CD4-positive, alpha-beta T cell treated with Interferon alpha-2 for 1 hour (primary cell): ENCODE measurements at places on chromosomes 2 and 18.

DNA sequence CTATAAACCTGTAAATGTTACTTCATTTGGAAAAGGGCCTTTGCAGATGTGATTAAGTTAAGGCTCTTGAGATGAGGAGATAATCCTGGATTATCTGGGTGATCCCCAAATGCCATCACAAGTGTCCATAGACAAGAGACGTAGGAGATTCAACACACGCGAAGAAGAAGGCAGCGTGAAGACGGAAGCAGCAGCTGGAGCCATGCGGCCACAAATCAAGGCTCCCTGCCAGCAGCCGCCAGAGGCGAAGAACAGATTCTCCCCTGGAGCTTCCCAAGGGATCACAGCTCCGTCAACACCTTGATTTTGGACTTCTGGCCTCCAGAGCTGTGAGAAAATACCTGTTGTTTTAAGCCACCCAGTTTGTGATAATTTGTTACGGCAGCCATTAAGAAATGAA lies 11.0 kb upstream of the VAPA start:
- no peak for DNase-seq

- DNase-seq, result no peak
These were observed 285.5 kb upstream of the LRRTM4 start for GRCh38 chr2:77807531-77808215.

DNA sequence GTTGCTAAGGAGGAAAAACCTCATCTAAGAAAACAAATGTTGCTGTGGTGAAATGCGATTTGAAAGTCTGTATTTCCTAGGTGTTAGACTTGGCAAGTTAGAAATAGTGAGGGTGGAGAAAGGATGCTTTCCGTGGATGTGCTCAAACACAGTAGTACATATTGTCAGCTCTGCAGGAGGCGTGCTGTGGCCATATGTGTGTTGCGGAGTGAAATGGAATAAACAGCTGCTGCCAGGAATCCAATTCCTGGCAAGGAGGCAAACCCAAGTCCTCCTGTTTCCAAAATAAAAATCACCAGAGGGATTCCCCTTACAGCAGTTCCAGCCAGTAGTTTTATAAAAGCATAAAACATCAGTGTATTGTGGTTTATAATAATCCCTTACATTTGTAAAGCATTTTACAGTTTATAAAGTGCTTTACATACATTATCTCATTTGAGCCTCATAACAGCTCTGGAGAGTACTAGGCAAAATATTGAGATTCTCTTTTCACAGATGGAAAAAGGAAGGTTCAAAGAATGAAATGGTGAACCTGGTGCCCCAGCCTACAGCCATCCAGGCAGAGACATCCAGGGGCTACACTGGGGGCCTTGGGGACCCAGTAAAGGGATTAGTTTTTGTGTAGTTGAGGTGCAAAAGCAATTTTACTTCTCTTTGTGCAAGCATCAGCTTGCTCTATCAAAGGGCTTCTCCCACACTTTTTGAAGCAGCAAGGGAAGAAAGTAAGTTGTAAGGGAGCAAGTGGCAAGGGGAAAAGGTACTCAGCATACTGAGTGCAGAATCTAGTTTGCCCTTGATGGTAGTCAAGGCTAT lies 206.0 kb downstream of the AGPS start:
- no peak for DNase-seq

DNA sequence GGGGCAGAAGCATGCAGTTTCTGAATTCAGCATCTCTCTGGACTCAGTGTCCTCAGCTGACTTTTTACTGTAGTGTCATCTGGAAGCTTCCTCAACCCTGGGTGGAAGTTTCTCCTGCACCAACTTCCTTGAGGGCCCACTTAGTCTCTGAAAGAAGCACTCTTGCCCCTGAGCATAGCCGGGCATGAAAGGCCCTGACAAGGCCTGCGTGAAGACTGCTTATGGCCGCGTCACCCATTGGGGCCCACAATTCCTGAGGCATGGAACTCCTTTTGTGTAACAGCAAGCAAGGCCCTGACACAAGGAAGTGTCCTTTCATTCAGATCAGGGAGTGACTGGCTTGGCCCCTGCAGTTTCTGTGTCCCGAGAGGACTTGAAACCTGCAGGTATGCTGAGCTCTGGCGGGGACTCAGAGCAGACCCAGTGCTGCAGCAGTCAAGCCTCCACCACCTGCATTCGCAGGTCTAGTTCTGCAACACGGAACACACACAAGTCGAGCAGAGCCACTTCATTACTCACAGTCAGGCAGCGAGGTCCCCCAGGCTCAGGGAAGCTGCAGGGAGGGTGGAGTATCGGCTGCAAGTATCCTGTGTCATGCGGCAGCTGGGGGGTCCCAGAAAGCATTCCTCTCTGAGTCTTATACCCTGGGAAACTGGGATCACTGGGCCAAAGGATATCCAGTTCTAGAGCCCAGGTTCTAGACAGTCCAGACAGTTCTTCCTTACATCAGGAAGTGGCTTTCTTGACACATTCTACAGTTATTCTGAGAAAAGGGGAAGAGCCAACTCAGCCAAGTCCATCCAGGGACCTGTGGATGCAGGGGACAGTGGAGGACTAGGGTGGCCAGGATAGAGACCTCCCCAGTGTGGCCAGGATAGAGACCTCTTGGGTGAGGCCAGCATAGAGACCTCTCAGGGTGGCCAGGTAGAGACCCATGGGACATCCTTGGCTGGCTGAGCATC lies 35.6 kb upstream of the PRLH start:
- DNase-seq, result no peak

- no peak for DNase-seq
These were observed 35.7 kb downstream of the STK39 start for GRCh38 chr2:168211664-168212163.

DNA sequence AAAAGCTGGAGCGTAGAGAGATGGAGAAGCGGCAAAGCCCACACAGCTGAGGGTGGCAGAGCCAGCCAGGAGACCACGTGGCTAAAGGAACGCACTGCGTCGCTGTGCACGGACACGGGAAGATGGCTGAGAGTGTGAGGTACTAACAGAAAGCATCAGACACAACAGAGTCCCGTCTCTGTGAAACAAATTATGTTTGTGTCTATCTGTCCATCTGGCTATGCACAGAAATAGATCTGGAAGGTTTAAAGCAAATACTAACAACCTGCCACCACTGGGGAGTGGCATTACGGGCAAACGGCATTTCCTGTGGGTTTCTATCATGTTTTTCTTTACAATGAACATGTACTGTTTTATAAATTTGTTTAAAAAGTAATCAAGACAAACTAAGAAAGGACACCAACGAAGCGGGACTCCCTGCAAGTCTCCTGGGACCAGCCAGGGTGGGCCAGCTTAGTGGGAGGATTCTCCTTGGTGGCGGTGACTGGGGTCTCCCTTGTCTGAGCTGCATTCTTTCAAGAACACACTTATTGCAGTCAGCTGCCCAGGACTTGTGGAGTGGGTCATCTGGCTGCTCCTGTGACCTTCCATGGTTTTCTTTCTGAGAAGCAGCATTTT lies 262.2 kb downstream of the TWIST2 start:
- no peak for DNase-seq

DNA sequence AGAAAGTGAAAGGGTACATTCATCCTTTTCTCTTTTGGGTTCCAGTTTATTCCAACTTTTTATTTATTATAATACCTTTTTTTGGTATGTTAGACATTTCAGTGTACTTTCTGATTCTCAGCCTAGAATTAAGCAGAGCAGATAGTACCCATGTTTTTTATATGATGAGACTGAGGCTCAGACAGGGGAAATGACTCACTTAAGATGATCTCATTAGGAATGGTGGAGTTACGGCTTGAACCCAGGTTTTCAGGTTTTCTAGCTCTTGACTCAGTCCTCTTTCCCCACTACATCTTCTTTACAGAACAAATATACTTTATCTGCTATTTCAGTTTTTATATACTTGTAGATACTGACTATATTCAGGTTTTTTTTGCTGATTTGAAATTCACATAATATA lies 51.7 kb upstream of the OTX1 start:
- DNase-seq, result no peak

DNA sequence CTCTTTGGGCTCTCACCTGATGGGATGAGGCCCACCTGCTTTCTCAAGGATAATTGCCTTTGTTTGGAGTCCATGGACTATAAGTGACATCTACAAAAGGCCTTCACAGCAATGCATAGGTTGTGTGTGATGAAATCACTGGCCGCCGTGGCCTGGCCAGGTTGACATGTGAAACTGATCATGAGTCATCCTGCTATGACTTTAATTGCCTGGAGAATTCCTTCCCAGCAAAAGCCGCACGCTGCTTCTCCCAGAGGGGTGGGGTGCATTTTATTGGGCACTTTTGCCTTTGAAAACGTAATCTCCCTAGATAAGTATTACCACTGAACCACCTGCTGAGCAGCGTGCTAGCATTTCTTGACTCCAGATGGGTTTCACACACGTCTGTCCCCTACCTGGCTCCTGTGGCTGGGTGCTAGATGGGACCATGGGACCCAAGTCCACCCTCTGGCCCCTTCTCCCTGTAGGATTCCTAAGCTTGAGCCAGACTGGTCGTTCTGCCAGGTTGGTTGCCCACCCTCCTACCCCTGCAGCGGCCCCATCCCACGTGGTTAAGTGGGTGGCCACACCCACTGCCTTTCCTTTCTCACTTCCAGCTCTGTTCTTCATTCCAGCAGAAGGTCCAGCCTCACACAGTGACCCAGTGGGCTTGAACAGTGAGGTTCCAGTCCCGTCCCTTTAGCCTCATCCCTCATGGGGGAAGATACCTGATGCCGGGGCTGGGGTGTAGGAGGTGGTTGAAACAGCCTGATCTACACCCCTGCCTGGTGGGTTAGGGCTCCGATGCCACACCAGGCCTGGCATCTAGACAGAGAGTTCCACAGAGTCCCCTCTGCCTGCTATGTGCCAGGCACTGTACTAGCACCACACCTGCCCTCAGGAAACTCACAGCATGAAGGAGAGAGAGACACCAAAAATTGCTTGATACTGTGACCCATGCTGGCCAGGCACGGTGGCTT lies 89.6 kb downstream of the GBX2 start:
- no peak for DNase-seq

DNA sequence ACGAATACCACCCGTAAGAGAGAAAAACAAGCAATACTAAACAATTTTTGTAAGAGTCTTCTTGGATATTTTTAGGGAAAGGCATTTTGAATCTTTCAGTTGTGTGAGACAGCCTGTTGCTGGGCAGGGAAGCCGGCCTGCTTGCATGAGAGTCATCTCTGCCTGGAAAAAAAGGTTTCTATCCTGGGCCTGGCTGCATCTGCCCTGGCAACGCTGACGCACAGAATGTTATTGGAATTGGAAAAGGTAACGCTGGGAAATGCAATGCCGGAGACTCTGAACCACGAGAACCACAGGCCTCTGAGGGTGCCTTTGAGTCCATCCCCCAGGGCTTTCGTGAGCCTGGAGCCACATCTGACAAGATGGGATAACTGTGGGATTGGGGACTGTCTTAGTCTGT lies 17.9 kb upstream of the NPAS2 start:
- no peak for DNase-seq

- no peak for DNase-seq
These were observed 50.6 kb upstream of the ZFP36L2 start for GRCh38 chr2:43276962-43277391.

DNA sequence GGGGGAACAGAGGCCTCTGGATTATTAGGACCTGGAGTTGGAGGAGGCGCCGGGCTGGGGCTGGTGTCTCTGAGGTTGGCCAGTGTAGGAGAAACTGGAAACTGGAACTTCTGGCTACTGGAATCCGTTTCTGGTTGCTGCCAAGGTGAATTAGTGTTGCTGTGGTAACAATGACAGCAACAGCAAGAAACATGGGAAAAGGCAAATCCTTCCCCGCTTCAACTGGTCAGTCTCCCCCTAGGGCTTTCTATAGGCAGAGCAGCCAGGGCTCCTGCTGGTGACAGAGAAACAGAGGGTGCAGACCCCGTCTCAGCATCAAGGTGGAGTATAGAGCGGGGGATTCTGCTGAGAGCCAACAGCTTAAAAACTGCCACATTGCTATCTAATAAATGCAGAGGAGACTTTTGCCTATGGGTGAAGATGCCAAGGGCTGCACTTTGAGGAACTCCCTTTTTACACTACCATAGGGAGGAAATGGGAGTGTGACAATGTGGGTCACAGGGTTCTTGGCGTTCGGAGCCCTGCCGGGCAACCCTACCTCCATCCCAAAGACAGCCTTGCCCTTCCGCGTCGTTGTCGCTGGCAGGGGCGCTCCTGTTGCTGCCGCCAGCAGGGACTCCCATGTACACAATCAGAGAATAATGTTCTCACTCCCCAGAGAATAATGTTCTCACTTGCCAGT lies 81.4 kb upstream of the CABLES1 start:
- DNase-seq, result no peak

DNA sequence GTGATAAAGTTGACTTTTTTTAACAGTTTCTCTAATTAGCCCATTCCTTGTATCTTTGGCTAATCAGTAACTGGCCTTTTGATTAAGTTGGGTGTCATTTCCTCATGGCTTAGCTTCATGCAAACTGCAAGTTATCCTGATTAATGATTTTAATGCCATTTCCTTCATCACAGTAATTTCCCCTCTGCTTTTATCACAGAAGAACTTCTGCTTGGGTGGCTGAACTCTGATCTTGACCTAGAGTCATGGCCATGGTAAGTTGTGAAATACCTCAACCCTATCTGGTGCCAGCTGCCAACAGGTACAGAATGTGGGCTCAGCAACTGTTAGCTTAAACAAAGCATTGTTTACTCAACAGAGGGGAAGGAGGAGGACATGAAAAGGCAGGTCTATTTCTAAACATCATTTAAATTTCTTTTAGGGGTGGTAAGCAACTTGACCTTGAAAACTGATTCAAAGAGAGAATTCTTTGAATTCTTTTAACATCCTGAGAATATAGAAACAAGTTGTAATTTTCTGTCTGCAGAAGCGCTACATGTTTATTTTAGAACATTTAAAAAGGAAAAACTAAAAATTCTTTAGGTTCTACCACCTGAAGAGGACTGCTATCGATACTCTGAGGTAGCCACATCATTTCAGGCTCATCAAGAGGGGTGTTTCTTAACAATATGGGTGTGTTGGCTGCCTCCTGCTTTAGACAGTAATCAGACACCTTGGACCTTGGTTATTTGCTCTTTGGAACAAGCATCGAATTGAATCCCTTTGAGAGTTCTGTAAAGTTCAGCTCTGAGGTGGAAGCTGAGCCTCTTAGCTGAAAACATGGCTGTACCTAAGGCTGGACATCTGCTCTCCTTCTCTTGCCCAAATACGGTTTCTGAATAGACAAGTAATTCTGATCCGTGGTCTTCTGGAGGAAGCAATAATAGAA lies 39.7 kb downstream of the ANXA4 start:
- no peak for DNase-seq
